ENCODE measurements at places on chromosomes 4 and X.

DNA sequence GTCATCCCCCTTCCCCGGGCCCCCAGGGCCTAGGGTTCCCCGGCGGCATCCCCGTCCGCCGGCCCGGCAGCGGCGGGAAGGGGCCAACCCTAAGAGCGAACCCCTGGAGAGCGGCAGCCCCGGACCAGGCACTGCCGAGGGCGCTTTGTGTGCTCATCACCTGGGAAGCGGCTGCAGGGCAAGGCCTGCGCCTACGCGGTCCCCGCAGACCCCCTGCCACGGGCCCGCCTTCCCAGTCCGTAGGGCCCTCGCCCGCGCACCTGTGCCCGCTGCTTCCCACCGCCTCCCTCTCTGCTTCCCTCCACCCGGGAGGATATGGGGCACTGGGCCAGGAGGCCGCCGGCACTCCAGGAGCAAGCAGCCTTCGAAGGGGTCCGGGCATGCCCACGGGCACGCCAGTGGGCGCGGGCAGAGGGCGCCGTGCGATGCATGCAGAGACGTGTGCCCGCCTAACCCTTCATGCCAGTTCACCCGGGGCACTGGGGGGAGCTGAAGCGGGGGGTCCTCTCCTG, 2.6 kb downstream of the FLNA start:
- no peak for DNase-seq

GRCh38 chrX:45007598-45007997, 134.6 kb downstream of the KDM6A start:
- no peak for DNase-seq

DNA sequence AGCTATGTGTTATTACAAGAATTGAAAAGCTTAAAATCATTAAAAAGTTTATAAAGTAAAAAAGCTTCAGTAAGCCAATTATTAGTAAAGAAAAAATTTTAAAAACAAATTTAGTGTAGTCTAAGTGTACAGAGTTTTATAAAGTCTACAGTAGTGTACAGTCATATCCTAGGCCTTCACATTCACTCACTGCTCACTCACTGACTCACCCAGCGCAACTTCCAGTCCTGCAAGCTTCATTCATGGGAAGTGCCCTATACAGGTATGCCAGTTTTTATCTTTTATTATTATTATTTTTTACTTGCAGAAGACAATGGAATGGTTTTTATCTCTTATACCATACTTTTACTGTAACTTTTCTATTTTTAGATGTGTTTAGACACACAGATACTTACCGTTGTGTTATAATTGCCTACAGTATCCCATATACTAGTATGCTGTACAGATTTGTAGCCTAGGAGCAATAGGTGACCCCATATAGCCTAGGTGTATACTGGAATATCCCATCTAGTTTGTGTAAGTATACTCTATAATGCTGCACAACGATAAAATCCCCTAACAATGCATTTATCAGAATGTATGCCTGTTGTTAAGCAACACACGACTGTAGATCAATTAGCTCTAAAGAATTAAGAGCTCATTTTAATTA, 230.7 kb downstream of the DCLK2 start:
- DNase-seq: no peak

GRCh38 chr4:3322059-3322550, 29.3 kb downstream of the RGS12 start:
- DNase-seq: no peak

- DNase-seq: no peak
These were observed 24.5 kb downstream of the RUFY3 start for GRCh38 chr4:70746179-70746839.

DNA sequence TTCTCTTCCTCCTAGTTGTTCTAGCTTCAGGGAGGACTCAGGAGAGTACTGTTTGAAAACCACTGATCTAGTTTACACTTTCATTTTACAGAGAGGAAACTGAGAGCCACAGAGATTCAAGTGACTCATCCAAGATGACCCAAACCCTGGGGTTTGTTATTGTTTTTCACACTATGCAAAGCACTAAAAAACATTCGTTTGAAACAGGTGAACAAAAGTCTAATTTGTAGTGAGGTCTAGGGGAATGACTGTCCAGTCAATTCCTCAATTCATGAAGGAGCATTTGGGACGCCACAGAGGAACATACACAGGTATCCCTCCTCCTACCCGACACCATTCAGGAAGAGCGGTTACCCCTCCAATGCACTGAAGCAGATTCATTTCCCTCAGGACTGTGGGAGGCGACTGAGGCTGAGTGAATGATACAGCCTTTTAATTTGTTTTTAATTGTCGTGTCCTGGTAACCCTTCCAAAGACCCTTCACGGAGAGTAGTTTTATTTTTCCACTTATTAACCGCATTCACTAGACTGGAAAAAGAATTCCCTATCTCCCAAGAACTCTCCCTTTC, 30.3 kb downstream of the TLR10 start:
- no peak for DNase-seq
